ENCODE measurements at places on chromosomes 3 and 15. TPM values are rescaled to one million over a fixed set of nuclear protein-coding genes. Genes with fewer than 3 reads are reported as not detected.

RMDN3 gene
- 33.1 TPM for total RNA-seq

ZNF774 gene
- 2.1 TPM for total RNA-seq

ADCY5 gene
- total RNA-seq = not detected

GRCh38 chr3:24182756-24183155 lies 237.7 kb downstream of the NR1D2 start:
- no peak for DNase-seq
- no peaks in the 10 kb centered on the region for H3K36me3 ChIP-seq
- no peaks in the 10 kb centered on the region for H3K27me3 ChIP-seq
- no peaks in the 10 kb centered on the region for H3K4me1 ChIP-seq
- H3K4me3 ChIP-seq = no peak overlapping the region

SNX22 gene
- 0.21 TPM for total RNA-seq

- H3K27ac ChIP-seq = no peak overlapping the region
- no peak for DNase-seq
- no peaks in the 10 kb centered on the region for H3K27me3 ChIP-seq
These were observed 382 bp upstream of the POMGNT2 start for GRCh38 chr3:43106293-43106628.

DNA sequence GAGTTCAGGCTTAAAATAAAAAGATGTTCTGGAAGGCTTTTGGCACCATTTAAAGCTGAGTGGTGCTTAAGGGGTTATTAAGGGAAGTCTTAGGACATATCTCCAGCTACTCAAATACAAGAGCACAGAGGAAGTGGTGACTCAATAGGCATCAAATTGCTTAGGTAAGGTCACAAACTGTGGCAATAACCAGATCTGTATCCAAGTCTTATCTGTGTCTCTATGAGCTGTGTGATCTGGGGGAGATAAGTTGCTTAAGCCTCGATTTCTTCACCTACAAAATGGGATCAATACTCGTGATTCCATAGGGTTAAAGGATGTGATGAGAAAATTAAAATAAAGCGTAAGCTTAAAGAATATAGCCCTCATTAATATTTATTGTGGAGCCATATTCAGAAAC lies 7.6 kb downstream of the HDC start:
- H3K27me3 ChIP-seq = no peaks in the 10 kb centered on the region
- peaks cover 61% of the 10 kb centered on the region for H3K4me1 ChIP-seq
- DNase-seq = no peak

MEGF11 gene
- total RNA-seq = not detected

VIPR1 gene
- total RNA-seq = 0.14 TPM
